ENCODE measurements at places on chromosomes 16 and 17.
A peak's percentile ranks its signal among the peaks of the same experiment; 100 is the strongest.

DNA sequence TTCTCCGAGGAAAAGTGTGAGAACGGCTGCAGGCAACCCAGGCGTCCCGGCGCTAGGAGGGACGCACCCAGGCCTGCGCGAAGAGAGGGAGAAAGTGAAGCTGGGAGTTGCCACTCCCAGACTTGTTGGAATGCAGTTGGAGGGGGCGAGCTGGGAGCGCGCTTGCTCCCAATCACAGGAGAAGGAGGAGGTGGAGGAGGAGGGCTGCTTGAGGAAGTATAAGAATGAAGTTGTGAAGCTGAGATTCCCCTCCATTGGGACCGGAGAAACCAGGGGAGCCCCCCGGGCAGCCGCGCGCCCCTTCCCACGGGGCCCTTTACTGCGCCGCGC lies at the start of gene ERBB2:
Gene ERBB2 (plus strand): TSS at position 247 of the 330 bp plus-strand sequence. CDS start 175 bp downstream, outside the sequence.
- peaks cover 43% of the 10 kb centered on the region for H3K4me1 ChIP-seq
- peak within 1 kb of the TSS; percentile 88 for H3K27ac ChIP-seq
- H3K36me3 ChIP-seq, result no peaks in the 10 kb centered on the region
- DNase-seq, result peak; percentile 79

DNA sequence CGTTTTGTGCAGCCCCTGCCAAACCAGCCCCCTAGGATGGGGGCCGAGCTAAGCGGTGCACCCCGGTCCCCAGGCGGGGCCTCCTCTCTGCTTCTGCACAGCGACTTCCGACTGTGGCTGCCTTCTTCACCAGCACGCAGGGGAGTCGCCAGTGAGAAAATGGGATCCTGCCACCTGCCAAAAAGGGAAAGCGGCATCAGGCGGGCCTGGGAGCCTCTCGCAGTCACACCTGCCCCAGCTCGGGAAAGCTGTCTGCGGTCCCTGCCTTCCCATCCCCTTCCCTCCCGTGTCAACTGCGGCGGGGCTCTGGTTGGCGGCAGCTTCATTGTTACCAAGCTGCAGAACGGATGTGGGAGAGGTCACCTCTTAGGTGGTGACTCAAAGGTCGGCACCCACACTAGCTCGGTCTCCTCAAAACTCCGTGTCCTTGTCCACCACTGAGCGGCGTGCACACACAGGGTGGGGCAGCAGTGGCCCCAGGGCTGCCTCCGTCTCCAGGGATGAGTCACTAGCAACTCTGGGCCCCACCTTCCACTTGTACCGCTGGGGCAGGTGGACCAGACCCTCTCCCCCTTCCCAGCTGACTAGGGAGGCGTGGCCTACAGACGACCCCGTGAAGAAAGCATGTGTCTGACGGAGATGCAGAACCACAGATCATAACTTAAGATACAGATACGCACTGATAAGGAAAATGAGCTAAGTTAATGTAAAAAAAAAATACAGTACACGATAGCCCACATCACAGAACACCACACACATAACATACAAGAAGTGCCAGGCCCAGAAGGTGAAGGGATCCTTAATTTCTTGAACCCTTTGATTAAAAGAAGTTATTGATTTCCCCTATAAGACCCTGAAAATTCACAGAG lies 1.5 kb upstream of the PCYT2 start:
- peaks cover 57% of the 10 kb centered on the region for H3K36me3 ChIP-seq
- H3K4me1 ChIP-seq, result peaks cover 33% of the 10 kb centered on the region
- no peak overlapping the region for H3K4me3 ChIP-seq

DNA sequence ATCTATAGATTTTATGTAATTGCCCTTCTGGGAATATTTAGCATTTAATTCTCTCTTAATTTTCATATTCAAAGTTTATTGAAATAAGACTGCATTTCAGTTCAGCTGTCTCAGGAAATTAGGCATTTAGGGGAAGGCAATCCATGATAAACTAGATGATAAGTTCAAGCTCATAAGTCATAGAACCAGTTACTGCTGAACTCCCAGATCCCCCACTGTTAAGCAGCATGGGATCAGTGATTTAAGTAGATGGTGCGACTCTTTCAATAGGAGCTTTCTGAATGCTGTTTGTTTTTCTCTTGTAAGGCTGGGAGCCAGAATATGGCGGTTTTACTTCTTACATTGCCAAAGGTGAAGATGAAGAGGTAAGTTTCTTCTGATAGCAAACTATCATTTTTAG lies 23.8 kb downstream of the OGFOD1 start:
- H3K4me3 ChIP-seq, result no peak overlapping the region
- H3K36me3 ChIP-seq, result peaks cover 97% of the 10 kb centered on the region
- H3K4me1 ChIP-seq, result no peaks in the 10 kb centered on the region
- H3K27me3 ChIP-seq, result no peaks in the 10 kb centered on the region

DNA sequence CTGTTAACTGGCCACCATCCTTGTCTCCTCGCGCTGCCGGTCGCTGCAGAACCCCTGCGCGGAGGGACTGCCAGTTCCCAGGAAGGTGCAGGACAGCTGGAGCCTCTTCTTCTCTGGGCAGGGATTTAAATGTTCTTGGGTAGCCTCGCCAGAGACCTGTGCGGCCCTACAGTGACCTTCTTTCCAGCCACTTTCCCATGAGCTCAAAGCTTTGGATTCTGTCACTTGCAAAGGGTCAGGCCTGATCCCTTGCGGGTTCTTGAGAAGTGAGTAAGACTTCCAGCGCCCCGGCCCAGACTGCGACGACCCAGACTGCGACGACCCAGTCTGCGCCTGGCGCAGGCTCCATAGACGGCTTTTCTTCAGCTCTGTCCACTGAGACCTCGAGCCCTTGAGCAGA lies 1.4 kb upstream of the SLFN5 start:
- H3K36me3 ChIP-seq, result no peaks in the 10 kb centered on the region
- peaks cover 43% of the 10 kb centered on the region for H3K4me1 ChIP-seq
- no peak for DNase-seq
- H3K27me3 ChIP-seq, result no peaks in the 10 kb centered on the region

Data from lower lobe of right lung (tissue), 2 donors.